ENCODE measurements at places on chromosomes 6 and 20.

DNA sequence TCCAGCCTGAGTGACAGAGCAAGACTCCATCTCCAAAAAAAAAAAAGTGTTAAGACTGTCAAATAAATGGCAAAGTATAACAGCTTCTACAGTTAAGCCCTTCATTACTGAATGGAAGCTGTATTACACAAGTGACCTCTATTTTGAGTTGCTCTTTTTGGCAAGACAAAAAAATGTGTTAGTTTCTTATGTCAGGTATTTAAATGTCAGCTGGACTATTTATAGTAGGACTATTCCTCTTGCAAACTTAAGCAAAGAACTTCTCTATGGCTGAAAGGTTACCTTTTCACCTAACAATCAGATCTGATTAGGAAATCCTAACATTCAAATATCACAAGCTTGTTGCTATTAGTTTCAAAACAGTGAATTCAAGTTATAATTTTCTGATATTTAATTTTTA lies 12.4 kb downstream of the UBE2V1 start:
- no peak for DNase-seq

DNA sequence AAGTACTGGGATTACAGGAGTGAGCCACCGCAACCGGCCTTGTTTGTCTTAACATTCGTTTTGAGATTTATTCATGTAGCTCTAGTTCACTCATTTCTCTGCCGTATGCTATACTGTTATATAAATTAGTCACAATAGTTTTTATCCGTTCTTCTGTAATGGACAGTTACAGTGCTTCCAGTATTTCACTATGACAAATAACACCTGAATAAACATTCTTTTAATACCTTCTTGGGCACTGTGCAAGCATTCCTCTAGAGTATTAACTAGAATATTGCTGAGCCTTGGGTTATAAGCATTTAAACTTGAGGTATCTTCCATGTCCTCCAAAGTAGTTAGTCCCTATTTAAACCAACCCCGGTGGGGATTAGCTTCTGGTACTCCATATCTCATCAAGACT lies 45.6 kb downstream of the STK38 start:
- DNase-seq = no peak

DNA sequence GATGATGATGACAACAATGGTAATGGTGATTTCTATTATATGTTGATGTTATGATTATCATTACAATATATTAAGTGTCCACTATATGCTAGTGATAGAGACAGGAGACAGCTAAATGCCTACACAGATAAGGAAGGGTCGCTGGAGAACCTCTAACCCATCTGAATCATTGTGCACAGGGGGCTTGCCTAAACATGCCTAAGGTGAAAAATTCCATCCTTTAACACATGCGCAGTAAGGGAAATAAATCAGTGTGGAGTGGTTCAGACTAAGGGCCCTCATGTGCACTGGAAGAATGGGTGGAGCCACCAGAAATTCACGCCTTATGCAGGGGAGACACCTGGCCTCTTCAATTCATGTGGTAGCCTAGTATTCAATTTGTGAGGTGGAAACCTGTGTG lies 120.4 kb downstream of the TPBG start:
- DNase-seq = no peak

DNA sequence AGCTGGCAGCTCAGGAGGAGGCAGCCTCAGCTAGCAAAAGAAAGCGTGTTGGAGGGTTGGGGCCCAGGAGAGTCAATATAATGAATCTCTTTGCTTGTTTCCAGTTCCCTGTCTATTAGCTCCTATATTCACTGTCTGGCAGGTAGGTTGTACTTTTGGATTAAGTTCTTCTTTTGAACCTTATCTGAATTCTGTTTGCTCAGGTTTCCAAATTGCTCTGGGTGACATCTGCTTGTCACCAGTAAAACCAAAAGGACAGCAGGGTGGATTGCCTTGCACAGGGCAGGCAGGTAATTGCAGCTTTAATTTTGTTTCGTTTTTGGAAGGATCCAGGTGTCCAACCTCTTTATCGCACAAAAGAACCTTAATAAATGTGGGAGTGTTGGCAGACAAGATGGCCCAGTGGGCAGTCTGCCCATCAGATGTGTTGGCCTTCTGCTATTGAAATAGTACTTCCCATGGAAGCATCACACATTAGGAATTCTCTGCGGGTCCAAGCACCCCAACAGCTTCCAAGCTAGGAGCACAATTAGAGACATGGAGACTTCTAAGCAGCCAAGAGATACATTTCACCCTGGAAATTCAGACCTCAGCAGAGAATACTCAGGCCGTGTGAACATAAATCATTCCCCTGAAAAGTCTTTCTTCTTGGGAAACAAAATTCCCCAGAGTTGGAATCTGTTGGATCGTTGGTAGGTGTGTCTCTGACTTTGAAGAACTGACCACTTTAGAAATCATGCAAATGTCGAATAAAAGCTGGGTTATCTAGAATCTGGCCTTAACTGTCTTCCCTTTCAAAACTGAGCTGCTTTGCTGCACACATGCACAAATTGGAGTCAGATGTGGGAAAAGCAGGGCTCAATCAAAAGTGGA lies 286.9 kb upstream of the BMP2 start:
- no peak for DNase-seq

DNA sequence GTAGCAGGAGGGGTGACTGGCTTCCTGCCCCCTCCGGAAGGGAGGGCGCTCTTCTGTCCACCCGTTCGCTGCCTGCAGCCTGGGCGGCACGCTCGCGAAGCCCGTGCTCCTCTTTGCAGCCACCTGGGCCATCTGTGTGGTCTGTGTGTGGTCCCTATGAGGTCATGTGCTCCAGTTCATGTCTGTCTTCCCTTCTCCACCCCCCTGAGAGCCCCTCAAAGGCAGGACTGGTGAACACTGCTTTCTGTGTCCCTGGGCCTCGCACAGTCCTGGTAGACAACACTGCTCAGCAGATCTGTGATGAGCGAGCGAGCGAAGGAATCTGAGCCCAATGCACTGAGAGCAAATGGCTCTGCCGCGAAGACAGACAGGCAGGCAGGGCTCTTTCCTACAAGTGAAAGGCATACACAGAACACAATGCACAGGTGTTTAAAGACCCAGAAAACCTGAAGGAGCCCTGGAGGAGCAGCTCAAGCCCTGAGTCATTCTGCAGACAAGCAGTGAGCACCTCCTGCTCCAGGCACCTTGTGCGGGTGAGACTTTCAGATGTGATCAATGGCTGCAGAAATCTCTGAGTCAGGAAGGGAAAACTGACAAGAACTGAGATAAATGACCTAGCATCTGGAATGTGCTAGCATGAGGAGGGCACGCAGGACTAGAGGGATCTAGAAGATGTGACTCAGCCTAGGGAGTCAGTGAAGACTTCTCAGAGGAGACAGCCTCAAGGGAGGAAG lies 27.1 kb downstream of the PPP1R3G start:
- no peak for DNase-seq

GRCh38 chr6:84764332-84765049 lies at the start of gene TBX18:
Gene TBX18, minus strand, starts transcription at chr6:84764598. Its CDS starts 417 bp downstream, at chr6:84764181.
- DNase-seq = no peak

- DNase-seq = no peak
These were observed 152.3 kb downstream of the EDN1 start for GRCh38 chr6:12442455-12442854.

DNA sequence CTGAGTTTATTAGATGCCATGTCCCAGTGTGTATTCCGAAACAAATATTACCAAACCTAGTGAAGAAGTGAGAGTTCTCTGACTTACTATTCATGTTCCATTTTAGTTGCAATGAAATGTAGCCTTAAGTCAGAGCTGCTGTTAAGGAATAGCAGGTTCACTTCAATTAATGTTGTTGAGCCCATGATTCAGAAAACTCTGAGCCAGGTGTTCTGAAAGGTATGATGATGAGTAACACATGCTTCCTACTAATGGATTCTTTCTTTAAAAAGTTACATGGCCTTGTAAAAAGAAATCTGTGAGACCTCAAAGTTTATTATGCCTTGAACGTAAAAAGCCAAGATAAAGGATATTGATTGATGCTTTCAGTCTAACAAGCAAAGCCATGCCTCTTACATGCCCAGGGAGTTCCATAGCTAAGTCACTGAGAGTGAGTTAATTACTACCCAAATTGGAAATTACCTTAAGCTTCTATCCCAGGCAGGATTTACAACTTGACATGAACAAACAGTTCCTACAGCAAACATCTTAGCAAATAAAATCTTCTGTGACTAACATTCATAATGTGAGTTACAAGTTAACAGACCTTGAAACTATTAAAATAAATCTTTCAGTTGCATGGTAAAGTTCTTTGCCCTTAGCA lies 122.9 kb downstream of the AKAP7 start:
- no peak for DNase-seq

- peak; percentile 24 for DNase-seq
These were observed 37.7 kb downstream of the GRM4 start for GRCh38 chr6:34108176-34108575.
